T-helper 2 cell (primary cell): ENCODE measurements at places on chromosomes 6 and 20.

DNA sequence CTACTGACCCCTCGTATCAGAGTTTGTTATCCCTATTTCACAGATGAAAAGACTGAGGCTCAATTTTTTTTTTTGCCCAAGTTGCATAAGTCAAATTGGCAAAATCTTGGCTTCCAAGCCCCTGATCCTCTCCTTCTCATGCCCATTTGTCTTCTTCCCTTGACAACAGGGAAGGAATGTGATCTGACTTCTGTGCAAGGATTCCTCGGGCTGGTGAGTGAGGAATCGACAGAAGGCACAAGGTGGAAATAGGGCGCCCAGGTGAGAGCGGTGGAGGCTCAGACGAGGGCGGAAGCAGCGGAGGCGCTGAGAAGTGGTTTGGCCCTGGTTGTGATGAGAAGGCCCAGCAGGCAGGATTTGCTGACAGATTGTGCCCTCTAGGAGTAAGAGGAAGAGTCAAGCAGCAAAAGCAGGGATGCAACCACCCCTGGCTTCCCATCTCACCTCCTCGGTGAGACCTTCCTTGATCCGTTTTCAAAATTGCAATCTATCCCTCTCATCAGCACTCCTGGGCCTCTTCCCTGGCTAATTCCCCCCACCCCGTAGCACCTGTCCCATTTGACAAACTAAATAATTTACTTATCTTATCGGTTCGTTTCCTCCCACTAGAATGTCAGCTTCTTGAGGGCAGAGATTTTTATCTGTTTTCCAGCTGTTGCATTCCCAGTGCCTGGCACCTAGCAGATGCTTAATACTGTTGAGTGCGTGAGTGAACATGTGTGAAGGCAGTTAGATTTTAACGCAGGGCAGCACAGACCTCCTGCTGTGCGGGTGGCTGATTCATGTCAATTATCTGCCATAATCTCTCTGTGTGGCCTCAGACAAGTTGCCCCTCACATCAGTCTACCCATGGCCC is 3.7 kb upstream of the SIRPA start:
- DNase-seq, result no peak

GRCh38 chr6:15949982-15950381 is 178.9 kb upstream of the MYLIP start:
- no peak for DNase-seq

DNA sequence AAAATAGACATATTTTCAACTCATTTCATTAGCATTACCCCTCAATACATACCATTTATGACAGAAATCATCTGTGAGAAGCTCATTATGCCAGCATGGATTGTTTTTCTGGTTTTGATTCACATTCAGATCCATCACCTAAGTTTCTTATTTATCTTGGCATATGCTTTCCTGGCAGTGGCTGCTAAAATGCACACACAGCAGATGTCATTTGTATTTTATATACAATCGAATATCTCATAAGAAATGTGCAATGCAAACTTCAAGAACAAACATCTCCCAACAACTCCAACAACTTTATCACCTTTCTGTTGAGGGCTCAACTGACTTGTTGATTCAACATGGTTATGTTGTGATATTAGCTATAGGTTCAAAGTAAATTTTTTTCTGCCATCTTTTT is 208.3 kb downstream of the PHACTR1 start:
- DNase-seq, result no peak

GRCh38 chr6:40331545-40331944 is 255.6 kb downstream of the LRFN2 start:
- no peak for DNase-seq

- no peak for DNase-seq
Observed at GRCh38 chr6:106785298-106785697, 155.9 kb downstream of the QRSL1 start.

GRCh38 chr6:22949967-22950366 is 380.6 kb downstream of the HDGFL1 start:
- DNase-seq, result no peak

DNA sequence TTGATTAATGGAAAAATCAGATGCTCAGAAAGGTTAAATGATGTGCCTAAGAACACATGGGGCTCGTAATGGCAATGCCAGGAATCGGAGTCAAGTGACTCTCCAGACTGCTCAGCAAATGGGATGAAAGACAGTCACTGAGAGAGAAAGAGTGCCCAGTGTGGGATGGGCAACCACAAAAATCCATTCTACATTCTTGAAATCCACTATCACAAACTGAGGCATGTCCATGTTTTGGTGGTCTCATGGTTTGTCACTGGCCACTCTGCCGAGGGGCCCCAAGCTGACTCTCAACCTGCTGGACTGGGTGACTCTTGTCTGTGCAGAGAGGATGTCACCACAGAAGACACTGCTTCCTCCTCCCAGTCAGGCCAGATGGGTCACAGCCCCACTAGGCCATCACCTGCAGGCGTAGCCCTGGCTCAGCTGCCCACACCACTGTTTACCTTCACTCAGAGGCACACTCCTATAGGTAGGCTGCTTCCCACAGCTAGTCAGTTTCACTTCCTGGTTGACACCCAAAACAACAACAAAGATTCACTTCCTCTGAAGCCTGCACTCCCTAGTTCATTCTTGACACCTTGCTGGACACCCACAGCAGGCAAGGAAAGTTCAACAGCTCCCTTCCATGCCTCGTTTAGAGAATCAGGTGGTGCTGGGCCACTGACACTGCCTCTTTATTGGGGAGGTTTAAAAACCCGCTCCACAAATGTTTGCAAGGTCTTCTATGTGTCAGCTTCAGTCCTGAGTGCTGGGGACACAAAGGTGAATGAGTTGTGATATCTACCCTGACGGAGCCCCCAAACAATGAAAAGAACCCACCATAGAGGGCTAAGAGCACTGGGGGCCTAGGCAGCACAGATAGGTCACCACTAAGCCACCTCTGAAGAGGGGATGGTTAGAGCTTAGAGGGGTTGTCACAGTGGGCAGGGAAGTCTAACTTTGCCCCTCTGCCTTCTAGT is 21.7 kb downstream of the MAP1LC3A start:
- no peak for DNase-seq

GRCh38 chr6:44655412-44656342 is 268.2 kb downstream of the CDC5L start:
- peak; percentile 55 for DNase-seq

GRCh38 chr6:167827583-167828324 is 1.0 kb downstream of the AFDN start:
- no peak for DNase-seq

- no peak for DNase-seq
Observed at GRCh38 chr6:122845916-122846612, 57.0 kb downstream of the SMPDL3A start.

DNA sequence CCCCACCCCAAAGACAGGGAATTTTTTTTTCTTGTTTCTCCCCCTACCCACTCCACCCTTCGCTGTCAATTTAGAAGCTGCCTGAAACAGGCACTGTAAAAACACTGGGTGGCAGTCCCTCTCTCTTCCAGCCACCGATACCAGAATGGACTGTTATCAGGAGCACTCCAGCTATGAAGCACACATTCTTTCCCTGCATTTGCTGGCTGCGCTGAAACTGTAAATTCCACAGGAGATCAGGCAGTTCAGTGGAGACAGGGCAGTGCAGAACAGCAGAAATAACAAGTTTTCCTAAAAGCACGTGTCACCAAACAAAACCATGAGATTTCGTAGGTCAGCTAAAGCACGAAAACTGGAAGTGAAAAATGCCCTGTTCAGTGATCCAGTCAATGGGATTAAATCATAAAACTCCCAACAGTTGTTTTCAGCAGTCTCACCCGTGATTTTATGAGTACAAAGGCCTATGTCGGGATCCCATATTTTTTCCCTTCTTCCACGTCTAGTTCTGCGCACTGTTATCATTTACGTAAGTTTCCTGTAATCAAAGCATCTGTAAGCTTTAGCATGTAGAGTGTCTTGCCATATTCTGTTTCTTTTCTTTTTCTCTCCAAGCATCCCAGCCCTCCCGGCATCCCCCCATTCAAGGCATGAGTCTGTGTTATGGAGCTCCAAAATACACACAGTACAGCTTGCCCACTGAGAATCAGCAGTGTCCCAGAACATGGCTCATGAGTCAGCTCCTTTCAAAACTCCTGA is 359.9 kb upstream of the EPHA7 start:
- DNase-seq, result no peak

- no peak for DNase-seq
Observed at GRCh38 chr6:36243562-36244212, 26.2 kb upstream of the PNPLA1 start.

- no peak for DNase-seq
Observed at GRCh38 chr6:160420253-160420968, 72.2 kb downstream of the SLC22A3 start.

- DNase-seq, result no peak
Observed at GRCh38 chr20:43863330-43863729, 51.3 kb upstream of the TOX2 start.

- DNase-seq, result no peak
Observed at GRCh38 chr6:104321301-104321700, 538.4 kb downstream of the HACE1 start.
